ENCODE measurements at places on chromosomes 2 and 18.

DNA sequence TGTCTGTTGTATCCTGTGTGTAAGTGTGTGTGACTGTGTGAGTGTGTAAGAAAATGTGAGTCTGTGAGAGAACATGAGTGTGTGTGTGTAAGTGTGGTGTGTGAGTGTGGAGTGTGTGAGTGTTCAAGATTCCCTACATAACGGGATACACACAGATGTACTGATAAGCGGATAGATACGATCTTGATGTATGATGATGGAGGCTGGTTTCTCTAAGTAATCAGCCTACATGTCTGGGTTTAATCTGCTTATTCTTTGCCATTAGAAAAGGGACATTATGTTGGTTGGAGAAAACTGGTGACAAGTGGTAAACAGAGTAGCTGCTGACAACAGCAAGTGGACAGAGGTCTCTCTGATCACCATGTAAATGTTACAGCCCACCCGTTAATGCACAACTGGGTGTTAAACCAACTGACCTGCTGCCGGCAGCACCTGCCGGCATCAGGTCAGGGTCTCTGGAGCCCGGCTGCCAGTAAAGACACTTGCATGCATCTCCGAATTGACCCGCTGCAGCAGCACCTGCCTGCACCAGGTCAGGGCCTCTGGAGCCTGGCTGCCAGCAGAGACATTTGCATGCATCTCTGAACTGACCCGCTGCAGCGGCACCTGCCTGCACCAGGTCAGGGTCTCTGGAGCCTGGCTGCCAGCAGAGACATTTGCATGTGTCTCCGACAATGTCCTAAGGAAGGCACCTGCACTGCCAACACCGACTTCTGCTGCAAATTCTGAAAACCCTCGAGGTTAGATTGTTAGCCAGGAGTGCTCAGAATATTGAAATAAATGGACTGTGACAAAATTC, 87.5 kb downstream of the MBP start:
- no peak for DNase-seq

- DNase-seq = no peak
Observed at GRCh38 chr2:49236316-49236715, 82.0 kb upstream of the FSHR start.

DNA sequence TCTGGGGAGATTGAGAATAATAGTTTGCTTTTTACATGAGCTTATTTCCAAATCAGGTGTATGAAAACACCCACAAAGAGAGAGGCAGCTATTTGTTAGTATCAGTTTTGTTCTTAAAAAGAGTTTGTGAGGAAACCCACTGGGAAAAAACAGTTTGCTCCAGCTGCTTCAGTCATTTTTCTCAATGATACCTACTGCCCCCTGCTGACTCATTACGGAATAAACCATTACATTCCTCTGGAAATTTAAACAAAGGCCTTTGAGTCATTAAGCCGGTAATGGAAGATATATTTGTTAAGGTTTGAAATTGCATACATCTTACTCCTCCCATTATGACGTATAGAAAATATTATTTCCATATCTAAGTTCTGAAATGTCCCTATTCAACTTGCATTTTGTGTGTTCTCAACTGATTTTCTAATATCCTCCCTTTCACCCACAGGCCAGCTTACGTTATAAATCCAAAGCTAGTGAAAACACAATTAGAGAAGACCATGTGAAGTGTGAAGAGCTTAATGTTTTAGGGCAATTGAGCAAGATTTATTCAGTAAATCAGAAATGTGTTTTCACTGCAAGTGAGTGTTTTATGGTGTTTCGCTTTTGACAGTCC, 761.6 kb downstream of the DSC3 start:
- DNase-seq = no peak

- no peak for DNase-seq
Observed at GRCh38 chr2:178315488-178315948, 121.2 kb downstream of the OSBPL6 start.

DNA sequence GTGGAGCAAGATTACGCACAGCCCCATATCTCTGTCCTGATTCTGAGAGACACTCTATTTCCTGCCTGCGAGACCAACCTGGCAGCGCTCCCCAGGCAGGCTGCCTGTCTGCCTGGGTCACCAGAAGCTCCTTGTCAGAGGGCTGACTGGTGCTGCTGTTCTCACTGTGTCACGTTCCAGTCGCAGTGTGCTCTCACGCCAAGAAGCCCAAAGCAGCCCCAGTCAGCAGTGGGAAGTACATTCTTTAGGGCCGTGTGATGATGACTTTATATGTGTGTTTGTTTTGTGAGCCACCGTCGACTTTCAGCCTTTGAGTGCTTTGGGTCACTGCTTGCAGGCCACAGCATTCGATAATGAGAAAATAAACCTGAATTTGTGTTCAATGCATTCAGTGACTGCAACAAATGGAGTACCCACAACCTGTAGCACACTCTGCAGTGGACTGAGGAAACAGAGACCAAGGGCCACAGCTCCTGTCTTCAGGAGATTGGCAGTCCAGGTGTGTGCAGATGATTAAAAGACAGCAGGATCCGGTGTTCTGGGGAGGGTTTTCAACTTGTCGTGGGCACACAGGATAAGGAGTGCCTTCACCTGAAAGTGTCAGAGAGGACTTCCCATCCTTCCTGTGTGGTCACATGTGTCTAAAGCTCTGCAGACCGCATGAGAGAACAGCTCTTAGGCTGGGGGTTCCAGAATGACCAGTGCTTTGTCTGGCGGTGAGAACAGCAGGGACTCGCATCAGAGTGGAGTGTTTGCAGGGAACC, 4.8 kb downstream of the TNFRSF11A start:
- DNase-seq = no peak

DNA sequence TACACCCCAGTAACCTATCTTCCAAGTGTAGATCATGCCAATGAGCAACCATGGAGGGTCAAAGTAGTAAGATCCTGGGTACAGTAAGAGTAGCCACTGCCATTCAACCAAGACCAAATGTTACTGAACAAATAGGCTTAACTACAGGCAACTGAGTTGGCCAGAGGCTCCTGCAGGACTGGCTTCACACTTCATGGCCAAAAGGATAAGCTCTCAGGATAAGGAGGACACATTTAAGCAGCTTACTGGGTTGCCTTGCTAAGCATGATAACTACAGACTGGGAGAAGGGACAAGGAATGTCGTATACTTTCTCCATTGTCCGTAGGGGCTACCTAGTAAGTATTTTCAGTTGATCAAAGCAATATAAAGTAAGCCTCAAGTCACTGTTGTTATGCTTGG, 174.7 kb downstream of the INO80D start:
- no peak for DNase-seq

- no peak for DNase-seq
Observed at GRCh38 chr2:207725873-207726578, 14.6 kb downstream of the CCNYL1 start.

- DNase-seq = no peak
Observed at GRCh38 chr2:14148216-14148615, 484.3 kb upstream of the LRATD1 start.

GRCh38 chr2:27887830-27888229, 2.4 kb downstream of the RBKS start:
- no peak for DNase-seq

GRCh38 chr2:58701688-58702301, 460.7 kb upstream of the FANCL start:
- DNase-seq = no peak

- no peak for DNase-seq
Observed at GRCh38 chr2:178328037-178328436, 122.9 kb downstream of the PRKRA start.

DNA sequence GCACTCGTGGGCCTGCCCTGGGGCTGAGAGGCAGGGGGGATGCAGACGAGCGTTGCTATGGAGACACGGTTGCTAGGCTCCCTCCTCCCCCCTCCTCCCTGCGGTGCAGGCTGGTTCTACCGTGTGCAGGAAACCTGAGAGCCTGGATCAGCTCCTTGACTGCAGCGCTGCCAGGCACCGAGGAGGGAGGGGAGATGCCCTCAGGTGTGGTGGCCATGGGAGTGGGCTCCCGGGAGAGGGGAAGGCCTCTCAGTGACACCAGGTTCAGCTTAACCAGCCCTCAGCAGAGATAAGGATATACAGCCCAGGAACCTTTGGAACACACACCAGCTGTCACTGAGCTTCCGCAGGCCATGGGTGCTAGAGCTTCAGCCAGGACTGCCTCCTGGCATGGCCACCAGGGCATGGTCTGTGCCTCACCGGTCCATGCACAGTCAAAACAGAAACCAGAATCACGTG, 124.4 kb upstream of the PXDN start:
- DNase-seq = no peak

DNA sequence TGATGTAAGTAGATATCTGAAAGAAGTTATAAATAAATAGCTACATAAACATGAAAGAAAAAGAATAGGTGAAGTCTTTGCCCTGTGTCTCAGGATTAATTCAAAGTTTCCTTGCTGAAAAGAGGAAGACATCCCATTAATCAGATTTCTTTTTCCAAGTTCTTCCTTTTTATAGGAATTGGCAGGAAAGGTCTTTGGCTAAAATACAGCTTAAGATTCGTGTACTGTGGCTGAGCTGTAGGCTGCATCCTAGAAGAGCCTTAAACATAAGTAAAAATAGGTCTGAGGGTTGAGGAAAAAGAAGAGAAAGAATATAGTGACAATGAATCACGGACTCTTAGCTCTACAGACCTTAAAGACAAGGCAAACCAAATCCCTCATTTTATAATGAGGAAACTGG, 579.9 kb downstream of the NRXN1 start:
- DNase-seq = no peak

DNA sequence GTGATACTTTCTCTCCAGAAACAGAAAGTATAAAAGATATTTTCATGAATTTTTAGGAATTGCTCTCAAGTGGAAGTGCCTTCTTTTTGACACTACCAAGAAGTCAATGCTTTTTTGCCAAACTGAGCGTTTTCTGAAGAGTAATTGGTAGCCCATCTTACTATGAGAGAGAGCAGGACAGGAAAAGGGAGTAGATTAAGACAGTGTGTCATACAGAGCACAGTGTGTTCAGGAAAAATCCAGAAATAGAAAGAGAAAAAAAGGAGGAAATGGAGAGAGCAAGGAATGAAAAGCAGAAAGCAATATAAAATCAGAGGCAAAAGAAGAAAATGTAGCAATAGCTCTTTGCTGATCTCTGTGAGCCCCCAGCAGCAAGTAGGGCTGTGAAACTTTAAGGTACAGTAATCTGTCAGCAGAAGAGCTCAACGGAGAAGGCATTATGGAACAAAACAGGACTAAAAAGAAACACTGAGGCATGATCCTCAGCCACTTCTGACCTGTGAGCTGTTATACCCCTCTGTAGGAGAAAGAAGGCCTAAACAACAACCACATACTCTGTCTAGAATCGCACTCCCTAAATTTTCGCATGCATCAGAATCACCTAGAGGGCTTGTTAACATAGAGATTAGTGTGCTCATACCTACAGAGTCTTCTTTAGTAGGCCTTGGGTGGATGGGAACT, 15.0 kb upstream of the PGAP1 start:
- no peak for DNase-seq

DNA sequence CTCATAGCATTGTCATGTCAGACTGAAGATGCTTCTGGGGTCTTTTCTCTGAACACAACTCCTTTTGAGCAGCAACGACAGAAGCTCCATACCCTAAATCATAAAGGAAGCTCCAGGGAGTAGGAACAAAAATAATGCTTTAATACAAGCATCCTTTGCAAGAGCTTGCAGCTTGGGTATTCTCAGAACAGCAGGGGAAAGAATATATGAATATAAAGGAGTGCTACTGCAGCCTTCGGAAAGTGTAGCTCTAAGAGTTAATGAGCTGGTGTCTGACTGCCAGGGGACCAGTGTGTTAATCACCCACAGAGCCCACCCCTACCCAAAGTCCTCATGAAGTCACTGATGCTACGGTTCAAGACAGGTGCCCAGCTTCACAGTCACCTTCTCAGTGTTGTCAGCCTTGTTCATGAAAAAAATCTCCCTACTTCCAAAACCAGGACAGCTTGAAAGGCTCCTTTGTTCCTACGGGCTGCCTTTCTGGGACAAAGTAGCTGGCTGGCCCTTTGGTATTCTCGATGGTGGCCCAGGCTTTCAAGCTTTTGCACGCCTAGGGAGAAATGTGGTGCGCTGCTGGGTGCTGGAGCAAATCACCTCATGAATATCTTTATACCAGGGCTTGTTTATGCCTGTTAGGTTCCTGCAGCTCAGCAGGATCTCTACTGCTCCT, 259.7 kb downstream of the CMPK2 start:
- DNase-seq = no peak

DNA sequence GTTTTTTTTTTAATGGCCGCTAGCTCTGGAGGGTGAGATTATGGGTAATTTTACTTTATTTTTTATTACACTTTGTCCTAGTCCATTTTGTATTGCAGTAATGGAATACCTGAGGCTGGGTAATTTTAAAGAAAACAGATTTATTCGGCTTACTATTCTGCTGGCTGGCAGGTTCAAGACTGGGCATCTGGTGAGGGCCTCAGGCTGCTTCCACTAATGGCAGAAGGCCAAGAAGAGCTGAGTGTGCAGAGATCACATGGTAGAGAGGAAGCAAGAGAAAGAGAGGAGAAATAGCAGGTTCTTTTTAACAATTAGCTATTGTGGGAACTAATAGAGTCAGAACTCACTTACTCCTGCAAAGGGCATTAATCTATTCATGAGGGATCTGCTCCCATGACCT, 52.4 kb upstream of the ARHGAP28 start:
- no peak for DNase-seq

DNA sequence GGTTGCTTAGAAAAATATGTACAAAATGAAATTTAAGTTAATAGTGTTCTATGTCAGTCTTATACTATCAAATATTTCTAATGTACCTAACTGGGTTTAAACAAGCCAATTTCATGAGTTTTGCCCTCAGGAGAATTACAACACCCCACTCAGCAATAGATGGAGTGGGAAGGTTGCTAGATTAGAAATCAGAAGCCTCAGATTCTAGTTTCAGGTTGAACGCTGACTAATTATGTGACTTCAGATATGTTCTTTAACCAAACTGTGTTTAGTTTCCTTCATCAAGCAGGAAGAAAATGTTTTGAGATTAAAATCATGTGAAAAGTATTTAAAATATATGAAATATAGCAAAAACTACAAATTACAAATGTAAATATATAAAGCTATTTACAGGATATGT, 133.8 kb upstream of the KCNH7 start:
- no peak for DNase-seq

DNA sequence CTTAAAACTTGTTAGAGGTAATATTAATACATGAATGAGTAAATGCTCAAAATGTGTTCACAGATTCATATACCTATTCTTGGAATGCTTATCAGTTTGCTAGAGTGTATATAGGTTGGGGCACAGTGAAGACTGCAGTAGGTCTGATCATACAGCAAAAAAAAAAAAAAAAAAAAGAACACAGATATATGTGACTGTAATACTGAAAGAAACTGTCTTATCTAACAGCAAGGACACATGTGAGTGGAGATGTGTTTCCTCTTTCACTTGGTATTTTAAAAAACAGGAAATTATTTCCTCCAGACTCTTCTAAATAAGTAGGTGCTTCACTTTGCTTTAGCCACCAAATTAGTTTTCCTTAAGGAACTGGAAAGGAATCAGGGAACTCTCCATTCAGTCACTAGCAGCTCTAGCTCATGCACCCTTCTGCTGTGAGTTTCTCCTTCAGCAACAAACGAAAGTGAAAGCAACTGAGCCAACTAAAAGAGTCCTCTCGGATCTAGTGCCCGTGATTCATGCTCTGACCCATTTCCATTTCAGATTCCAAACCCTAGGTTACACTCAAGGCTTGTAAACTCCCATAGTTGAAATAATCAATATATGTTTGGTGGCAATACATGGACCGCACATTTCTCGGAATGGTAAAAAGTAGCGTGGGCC, 98.5 kb downstream of the DSEL start:
- no peak for DNase-seq

GRCh38 chr2:44358503-44358902, 2.8 kb downstream of the PREPL start:
- no peak for DNase-seq
